Myometrial cell (primary cell): ENCODE measurements at places on chromosomes 3 and 15. TPM values are rescaled to one million over a fixed set of nuclear protein-coding genes. Genes with fewer than 3 reads are reported as not detected.

The XCR1 gene
- total RNA-seq = not detected in 2 replicates

The LEKR1 gene
- total RNA-seq = 0.18 and 0.58 TPM in 2 replicates

The KNG1 gene
- not detected in 2 replicates for total RNA-seq

The LRRK1 gene
- 5.7 and 10.7 TPM in 2 replicates for total RNA-seq

The SUSD5 gene
- 0.35 and 0.58 TPM in 2 replicates for total RNA-seq

The CLPX gene
- 20.5 and 28.2 TPM in 2 replicates for total RNA-seq

The GATM gene
- under 0.01 TPM in 1 of 2 replicates, not detected in the other for total RNA-seq

The RAD54L2 gene
- 7.8 and 9.2 TPM in 2 replicates for total RNA-seq

The MYRIP gene
- total RNA-seq = not detected in 2 replicates

The DLL4 gene
- under 0.01 and 0.58 TPM in 2 replicates for total RNA-seq

The PIGZ gene
- total RNA-seq = 1.7 and 2.1 TPM in 2 replicates

The LYSMD4 gene
- total RNA-seq = 7.2 and 8.2 TPM in 2 replicates

The PDZRN3 gene
- total RNA-seq = 3.5 and 6.4 TPM in 2 replicates

The SLC27A2 gene
- 1.4 TPM in 1 of 2 replicates, not detected in the other for total RNA-seq

The PSMA4 gene
- total RNA-seq = 283 and 346 TPM in 2 replicates

The PRICKLE2 gene
- 7.5 and 8.9 TPM in 2 replicates for total RNA-seq

The CNTN6 gene
- not detected in 2 replicates for total RNA-seq

The LRRC31 gene
- total RNA-seq = not detected in 2 replicates

The NRROS gene
- total RNA-seq = under 0.01 TPM in 1 of 2 replicates, not detected in the other

The LYZL4 gene
- not detected in 2 replicates for total RNA-seq

The STRC gene
- total RNA-seq = not detected in 2 replicates

The ITGA11 gene
- total RNA-seq = 0.86 TPM in 1 of 2 replicates, not detected in the other

The COL7A1 gene
- total RNA-seq = 4.4 and 6.6 TPM in 2 replicates

The GOLGA6L7 gene
- not detected in 2 replicates for total RNA-seq

The NOX5 gene
- 0.29 and 0.71 TPM in 2 replicates for total RNA-seq

The DAZL gene
- total RNA-seq = not detected in 2 replicates

The PLEKHO2 gene
- 30.8 and 31.9 TPM in 2 replicates for total RNA-seq

The CCDC50 gene
- 53.0 and 86.3 TPM in 2 replicates for total RNA-seq

The GPR176 gene
- 88.4 and 93.1 TPM in 2 replicates for total RNA-seq

The CTXN2 gene
- total RNA-seq = not detected in 2 replicates

The FANCD2 gene
- total RNA-seq = 32.1 and 39.2 TPM in 2 replicates

The CISH gene
- total RNA-seq = 0.29 and 0.35 TPM in 2 replicates

The OCA2 gene
- not detected in 2 replicates for total RNA-seq

The CILP gene
- 0.18 TPM in 1 of 2 replicates, not detected in the other for total RNA-seq

The TMEM266 gene
- total RNA-seq = 0.53 TPM in 1 of 2 replicates, not detected in the other

The EPB42 gene
- total RNA-seq = not detected in 2 replicates

The PRR20G gene
- total RNA-seq = not detected in 2 replicates

The SERINC4 gene
- not detected in 2 replicates for total RNA-seq

The CPB1 gene
- not detected in 2 replicates for total RNA-seq

The ALS2CL gene
- 1.8 and 2.3 TPM in 2 replicates for total RNA-seq

The POPDC2 gene
- total RNA-seq = 0.35 TPM in 1 of 2 replicates, not detected in the other

The CCDC54 gene
- total RNA-seq = not detected in 2 replicates

The MAGI1 gene
- 2.5 and 3.7 TPM in 2 replicates for total RNA-seq

The GOLGA6D gene
- not detected in 2 replicates for total RNA-seq

The PIERCE2 gene
- 2.6 and 5.8 TPM in 2 replicates for total RNA-seq

The CTSH gene
- total RNA-seq = 33.7 and 78.2 TPM in 2 replicates
